ENCODE measurements at places on chromosomes 12 and 14.

GRCh38 chr12:128178966-128179365 lies 88.0 kb upstream of the TMEM132C start:
- no peak for DNase-seq

DNA sequence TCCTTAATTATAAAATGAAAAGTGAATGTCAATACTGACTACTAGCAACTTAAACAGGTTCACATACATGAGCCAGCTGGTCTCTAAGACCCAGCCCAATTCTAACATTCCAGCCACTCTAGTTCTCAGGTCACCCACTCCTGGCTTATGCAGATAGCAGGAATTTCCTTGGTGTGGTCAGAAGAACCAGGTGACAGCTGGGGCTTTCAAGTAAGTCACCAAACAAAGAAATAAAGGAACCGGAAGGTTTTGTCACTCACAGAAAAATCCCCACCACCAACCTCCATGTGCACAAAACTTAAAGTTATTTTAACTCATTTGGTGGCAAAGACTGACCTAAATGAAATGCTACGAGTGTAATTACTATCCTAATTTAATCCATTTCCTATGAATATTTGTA lies 129.6 kb upstream of the CDKN3 start:
- no peak for DNase-seq

GRCh38 chr12:69676257-69677012 lies 22.7 kb downstream of the BEST3 start:
- no peak for DNase-seq

DNA sequence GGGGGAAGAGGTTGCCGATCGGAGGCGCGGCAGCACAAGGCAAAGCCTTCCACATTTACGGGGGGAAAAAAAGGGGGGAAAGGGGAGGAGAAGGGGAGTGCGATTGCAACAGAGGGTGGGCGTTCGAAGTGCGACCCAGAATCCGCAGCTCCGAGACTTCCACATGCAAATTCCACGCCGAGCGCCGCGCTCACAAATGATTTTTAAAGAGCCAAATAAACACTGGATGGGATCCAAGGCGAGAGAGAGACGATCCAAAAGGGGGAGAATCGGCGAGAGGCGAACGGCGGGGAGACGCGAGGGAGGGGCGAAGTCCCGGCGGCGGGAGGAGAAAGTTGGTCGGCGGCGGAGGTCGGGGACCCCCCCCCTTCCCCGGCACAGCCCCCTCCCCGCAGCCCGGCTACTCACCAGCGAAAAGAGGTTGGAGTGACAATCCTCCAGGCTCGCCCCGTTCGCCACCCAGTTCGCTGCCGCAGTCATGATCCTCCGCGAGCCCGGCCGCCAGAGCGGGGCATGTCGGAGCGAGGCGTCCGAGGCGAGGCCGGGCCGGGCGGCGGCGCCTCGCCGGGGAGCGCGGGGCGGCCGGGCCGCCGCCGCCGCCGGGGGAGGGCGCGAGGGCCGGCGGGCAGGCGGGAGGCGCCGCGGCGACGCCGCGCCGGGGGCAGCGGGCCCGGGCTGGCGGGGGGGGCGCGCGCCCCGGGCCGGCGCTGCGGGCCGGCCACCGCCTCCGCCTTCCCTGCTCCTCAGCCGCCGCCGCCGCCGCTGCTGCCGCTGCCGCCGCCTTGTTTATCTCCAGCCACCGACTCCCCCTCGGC lies 634 bp downstream of the MED13L start:
- DNase-seq: peak; percentile 52

DNA sequence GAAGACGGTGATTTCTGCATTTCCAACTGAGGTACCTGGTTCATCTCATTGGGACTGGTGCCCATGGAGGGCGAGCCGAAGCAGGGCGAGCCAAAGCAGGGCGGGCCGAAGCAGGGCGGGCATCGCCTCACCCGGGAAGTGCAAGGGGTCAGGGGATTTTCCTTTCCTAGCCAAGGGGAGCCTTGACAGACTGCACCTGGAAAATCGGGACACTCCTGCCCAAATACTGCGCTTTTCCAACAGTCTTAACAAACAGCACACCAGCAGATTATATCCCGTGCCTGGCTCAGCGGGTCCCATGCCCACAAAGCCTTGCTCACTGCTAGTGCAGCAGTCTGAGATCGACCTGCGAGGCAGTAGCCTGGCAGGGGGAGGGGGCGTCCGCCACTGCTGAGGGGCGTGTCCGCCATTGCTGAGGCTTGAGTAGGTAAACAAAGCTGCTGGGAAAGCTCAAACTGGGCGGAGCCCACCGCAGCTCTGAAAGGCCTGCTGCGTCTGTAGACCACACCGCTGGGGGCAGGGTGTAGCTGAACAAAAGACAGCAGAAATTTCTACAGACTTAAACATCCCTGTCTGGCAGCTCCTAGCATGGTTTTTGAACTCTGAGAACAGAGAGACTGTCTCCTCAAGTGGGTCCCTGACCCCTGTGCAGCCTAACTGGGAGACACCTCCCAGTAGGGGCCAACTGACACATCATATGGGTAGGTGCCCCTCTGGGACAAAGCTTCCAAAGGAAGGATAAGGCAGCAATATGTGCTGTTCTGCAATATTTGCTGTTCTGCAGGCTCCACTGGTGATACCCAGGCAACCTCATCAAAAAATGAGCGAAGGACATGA lies 77.2 kb downstream of the BAZ1A start:
- DNase-seq: no peak

DNA sequence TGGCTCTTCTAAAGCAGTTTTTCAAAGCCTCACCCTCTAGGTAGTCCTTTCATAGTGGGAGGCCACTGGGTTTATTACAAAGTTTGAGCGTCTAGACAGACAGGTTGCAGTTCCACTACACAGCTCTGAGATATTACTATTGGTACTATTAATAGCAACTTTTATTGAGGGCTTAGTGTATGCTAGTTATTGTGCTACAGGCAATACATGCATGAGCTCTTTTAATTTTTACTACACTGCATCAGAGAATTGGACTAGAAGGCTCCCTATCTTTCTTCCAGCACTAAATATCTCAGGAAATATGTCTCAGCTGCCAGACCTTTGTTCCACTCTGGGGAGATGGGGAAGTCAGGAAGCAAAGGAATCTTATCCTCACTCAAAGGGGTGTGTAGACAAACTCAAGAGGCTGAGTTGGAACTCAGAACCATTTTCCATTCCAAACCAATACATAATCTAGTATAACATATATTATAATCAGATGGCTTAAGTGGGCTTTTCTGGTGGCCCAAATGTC lies 161.8 kb upstream of the SLC38A2 start:
- no peak for DNase-seq

- DNase-seq: no peak
Observed at GRCh38 chr12:460261-461230, 807 bp downstream of the B4GALNT3 start.

DNA sequence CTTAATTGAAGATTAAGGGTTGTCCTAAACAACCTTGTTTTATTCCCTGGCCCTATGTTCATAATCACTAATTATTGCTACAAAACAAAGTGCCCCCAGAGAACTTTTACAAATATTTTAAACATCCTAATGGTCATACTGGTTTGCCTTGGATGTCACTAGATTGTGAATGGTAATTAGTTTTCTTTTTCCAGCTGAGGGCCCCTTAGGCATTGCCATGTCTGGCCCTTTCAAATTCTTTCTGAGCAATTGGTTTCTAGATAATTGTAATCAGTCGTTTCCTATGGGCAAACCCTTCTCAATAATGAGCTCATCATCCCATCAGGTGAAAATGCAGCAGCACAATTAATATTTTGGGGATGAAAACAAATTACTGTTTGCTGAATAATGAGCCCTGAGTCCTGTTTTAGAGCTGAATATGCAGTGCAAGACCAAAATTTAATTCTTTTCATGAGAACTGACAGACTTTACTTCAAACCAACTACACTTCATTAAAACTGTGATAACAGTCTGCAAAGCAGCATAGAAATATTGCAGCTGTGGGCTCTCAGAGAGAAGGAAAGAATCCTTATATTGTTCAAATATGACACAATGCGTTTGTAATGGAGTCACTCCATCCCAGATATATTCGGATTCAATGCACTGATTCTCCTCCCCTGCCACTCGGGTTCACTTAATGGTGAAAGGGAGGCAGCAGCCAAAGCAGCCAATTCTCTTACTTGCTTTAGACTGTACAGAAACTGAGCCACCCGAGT lies 67.7 kb upstream of the ARHGAP5 start:
- no peak for DNase-seq

DNA sequence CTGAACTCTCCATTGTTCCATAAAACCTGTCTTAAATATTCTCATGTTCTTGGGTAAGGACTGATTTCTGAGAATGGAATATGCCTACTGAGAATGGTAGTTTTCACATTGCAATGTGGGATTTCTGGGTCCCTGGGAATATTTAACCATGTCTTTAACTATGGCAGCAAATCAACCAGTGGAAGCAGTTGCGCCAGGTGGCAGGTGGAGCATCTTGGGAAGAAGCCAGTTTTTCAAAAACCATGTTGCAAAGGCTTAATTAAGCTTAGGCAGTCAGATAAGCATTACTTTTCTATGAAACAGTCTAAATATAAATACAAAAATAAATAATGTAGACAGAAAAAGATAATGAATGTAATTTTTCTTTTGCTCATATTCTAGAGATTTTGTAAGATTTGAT lies 448.1 kb downstream of the ADAMTS20 start:
- DNase-seq: no peak

Data from stimulated activated CD4-positive, alpha-beta T cell treated with anti-CD3 and anti-CD28 coated beads, Interleukin-15, amount 100 ng/mL, for 1 hour (primary cell).